ENCODE measurements at places on chromosomes 4 and X.

DNA sequence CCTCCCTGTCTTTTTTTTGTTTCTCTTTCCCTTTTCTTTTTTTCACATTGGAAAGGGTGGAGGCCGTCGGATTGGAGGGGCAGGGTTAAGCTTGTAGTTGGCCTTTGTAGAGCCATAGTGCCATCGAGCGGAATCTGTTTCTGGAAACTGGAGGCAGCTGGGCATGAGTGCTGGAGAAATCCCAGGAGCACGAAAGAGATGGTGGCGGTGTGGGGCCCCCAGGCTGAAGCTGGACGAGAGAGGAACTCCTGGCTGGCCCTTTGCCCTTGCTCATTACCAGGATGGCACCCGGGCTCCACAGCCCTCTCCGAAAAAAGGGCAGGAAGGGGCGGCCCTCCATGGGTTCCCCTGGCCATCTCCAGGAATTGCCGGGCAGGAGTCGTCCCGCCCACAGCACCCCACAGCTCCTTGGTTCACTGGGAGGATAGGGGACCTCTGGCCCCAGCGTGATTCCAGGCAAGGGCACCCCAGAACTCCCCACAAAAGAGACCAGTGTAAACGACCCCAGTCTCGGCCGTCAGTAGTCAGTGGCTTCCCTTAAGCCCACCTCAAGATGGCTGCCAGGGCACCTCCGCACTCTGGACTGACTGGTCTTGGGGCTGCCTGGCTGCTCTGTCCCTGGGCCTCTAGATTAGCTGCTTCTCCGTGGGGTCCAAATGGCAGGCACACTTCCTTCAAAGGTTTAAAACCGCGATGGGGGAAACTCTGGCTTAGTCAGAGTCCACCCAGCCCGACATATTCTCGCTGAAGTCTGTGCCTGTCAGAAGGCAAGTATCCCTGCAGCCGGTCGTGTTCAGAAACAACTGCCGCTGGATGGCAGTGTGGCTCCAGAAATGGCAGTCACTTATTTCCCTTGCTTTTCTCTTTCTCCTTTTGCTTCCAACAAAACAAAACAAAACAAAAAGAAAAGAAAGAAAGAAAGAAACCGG lies 74.1 kb downstream of the NBDY start:
- no peak for DNase-seq

GRCh38 chr4:54120518-54120917 lies 20.6 kb downstream of the GSX2 start:
- DNase-seq: no peak

DNA sequence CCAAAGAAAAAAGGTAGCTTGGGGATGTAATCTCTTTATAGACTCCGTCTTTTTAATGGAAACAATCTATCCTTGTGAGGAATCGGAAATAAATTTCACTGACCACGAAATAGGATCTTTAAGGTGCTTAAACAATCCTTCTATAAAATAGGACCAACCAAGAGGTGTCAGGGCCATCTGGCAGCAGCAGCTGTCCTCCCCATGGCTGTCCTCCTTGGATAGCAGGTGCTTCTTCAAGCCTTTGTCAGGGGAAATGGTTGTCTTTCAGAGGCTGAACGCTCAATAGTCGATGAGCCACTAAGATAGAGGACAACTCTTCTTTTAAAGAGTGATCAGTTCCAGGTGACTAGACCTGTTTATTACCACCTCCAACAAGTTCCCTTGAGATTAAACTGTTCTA lies 231.0 kb downstream of the ADGRL3 start:
- no peak for DNase-seq

DNA sequence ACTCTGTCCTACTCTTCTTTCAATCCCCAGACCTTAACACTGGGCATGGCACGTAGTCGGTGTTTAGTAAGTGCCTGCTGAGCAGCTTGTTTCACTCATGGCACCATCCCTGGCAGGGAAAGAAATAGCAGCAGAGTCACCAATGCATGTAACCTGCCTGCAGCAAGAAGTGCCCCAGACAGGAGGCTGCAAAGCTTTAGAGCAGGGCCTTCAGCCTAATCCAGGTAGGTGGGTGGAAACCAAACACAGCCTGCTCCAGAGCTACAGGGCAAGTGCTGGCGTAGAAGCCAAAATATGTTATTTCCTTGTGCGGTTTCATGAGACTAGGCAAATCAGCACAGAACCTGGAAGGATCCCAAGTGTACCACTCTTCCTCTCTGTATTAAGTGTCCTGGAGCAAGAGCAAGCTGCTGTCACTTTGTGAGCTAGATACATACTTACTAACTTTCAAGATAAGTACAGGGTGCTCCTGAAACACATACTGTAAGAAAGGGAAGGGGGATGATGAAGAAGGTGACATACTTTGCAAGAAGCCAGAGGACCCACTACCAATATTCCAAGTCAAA lies 5.5 kb downstream of the PROM1 start:
- DNase-seq: no peak
